ENCODE measurements at places on chromosomes 16 and 17.

- no peak for DNase-seq
Observed at GRCh38 chr16:50743581-50744225, 1.8 kb downstream of the CYLD start.

DNA sequence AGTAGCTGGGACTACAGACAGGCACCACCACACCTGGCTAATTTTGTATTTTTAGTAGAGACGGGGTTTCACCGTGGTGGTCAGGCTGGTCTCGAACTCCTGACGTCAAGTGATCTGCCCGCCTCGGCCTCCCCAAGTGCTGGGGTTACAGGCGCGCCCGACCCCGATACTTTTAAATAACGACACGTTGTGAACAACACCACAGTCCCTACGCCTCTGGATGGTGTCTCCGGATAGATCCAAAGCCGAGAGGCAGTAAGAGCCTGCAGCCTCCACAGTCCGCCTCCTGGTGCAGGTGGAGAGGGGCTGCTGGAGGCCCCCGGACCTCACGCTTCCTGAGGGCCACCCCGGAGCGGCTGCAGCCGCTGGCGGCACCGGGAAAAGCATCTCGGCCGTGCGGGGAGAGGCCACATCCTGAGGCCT lies 741 bp upstream of the TLCD3A start:
- no peak for DNase-seq

GRCh38 chr16:79932572-79932971 lies 332.0 kb upstream of the MAF start:
- DNase-seq: no peak

- no peak for DNase-seq
Observed at GRCh38 chr17:80720610-80721577, 176.3 kb downstream of the RPTOR start.

DNA sequence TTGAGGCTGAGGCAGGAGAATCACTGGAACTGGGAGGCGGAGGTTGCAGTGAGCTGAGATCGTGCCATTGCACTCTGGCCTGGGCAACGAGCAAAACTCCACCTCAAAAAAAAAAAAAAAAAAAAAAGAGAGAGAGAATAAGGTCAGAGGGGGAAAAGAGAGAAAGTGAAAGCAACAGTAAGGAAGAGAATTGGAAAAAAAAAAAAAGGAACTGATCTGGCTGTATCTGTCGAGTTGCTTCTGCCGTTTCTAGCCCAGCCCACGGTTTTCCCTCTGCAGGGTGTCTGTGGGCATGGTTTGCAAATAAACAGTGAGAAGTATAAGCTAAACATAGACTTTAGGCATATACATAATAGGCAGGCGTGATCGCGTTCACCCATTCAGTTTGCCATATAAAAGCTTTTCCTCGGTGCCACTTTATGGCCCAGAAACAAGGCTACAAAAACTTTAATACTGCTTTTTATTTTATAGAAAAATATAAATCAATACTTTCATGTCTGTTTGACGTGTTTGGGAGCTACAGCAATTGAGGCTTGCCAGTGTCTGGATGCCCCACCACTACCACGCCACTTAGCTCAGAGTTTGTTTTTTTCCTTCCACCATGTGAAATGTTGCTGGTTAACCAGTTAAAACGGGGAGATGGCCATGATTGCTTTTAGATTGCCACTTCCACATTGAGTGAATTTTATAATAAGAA lies 436.7 kb downstream of the MAF start:
- no peak for DNase-seq

- DNase-seq: peak; percentile 84
Observed at GRCh38 chr17:48194097-48194550, 86.6 kb downstream of the SNX11 start.

- no peak for DNase-seq
Observed at GRCh38 chr17:77205396-77206125, 64.8 kb downstream of the SEC14L1 start.

GRCh38 chr16:70684146-70685060 lies 1.4 kb downstream of the MTSS2 start:
- no peak for DNase-seq

GRCh38 chr17:79931817-79932309 lies 92.6 kb upstream of the CBX4 start:
- DNase-seq: peak; percentile 47

- no peak for DNase-seq
Observed at GRCh38 chr17:78974635-78975591, 4.8 kb downstream of the LGALS3BP start.

DNA sequence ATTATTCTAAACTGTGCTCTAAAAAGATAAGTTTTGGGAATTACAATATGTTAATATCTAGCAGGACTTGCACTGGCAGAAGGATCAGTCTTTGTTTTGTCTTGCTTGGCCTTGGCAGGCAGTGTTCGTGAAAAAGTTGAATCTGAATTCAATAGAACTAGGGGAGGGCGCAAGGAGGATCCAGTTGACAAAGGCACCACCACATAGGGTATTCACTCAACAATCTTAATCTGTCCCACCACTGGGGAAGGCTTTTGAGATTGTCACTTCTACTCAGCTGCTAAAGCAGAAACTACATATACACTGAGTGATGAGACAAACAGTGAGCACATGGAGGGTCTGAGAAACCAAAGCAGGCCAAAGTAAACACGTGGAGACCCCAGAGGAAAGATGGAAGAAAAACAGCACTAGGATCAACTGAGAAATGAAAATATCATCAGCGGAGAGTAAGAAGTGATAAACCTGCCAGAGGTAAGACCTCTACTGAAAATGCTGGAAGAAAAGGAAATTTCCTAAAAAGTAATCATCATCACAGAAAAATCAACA lies 2.4 kb downstream of the AMFR start:
- DNase-seq: no peak

DNA sequence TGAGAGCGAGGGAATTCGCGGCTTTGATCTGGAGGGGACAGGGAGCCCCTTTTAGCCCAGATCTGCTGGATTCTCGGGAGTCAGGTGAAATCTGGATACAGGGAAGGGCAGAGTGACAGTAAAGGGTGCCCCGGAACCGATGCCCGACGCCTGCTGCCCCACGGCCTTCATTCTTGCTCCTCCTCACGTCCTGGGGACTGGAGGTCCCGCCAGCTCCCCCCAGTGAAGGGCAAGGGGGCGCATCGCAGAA lies 596 bp downstream of the OR1F1 start:
- DNase-seq: no peak

- DNase-seq: no peak
Observed at GRCh38 chr16:56281249-56281805, 90.0 kb downstream of the GNAO1 start.

DNA sequence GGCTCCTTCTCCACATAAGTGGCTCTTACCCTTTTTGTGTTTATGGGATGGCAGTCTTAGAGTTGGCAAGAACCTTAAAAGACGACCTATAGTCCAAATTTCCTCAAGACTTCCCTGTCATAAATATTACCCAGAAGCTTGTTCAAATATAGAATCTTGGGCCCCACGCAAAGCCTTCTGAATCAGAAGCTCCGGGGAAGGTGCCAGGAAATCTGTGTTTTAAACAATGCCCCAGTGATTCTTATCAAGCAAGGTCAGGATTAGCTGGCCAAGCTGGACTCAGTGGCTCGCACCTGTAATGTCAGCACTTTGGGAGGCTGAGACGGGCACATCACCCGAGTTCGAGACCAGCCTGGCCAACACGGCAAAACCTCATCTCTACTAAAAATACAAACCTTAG lies 85.7 kb downstream of the TIMM22 start:
- no peak for DNase-seq

DNA sequence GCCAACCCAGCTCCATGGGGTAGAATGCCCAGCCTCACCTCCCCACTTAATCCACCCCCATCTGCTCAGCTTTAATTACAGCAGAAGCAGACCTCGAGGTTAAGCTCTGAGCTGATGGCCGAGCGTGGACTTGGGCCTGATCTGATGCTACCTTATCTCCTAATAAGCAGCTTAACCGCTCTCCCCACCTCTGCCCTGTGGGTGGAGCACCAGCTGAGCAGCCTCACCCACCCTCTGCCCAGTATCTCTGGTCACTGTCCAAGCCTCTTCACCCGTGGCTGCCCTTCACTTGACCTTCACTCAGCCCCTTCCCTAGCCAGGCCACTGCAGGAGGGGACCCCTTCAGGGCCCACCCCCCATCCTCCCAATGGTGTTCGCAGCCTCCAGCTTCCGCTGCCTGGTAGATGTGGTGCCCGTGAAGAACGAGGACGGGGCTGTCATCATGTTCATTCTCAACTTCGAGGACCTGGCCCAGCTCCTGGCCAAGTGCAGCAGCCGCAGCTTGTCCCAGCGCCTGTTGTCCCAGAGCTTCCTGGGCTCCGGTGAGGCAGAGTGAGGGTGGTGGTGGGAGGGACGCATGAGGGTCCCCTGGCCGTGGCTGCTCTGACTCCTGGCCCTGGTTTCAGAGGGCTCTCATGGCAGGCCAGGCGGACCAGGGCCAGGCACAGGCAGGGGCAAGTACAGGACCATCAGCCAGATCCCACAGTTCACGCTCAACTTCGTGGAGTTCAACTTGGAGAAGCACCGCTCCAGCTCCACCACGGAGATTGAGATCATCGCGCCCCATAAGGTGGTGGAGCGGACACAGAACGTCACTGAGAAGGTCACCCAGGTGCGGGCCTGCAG lies 6.8 kb downstream of the KCNH6 start:
- DNase-seq: no peak

GRCh38 chr16:30570636-30571444 lies 674 bp downstream of the ZNF688 start:
- DNase-seq: no peak

- no peak for DNase-seq
Observed at GRCh38 chr17:66379996-66380395, 77.6 kb downstream of the PRKCA start.

DNA sequence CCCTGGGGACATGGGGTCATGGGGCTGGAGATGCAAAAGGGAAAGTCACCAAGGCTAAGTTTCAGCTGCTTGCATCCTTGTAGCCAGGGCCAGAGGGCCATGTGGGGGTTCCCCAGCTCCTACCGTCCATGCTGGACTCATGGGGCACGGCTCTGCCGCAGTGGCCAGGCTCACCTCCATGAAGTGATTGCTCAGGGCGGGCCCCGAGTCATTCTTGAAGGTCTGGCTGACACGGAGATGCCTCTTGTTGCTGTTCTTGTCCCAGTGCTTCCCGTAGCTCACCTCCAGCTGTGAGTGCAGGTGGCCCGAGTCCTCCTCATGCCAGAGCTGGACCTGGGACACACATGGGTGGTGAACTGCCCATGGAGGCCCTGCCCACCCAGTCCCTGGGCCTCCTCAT lies 114.5 kb downstream of the RMI2 start:
- no peak for DNase-seq

DNA sequence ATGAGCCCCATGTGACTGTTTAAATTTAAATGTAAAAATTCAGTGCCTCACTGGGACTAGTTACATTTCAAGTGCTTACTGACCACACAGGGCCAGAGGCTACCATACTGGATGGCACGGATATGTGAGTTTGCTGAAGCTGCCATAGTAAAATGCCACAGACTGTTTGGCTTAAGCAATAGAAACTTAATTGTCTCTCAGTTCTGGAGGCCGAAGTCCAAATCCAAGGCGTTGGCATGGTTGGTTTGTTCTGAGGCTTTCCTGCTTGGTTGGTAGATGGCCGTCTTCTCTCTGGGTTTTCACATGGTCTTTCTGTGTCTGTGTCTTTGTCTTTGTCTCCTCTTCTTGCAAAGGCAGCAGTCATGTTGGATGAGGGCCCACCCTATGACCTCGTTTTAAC lies 878.9 kb upstream of the RBFOX1 start:
- no peak for DNase-seq

GRCh38 chr16:84725481-84726078 lies 25.8 kb downstream of the USP10 start:
- no peak for DNase-seq

DNA sequence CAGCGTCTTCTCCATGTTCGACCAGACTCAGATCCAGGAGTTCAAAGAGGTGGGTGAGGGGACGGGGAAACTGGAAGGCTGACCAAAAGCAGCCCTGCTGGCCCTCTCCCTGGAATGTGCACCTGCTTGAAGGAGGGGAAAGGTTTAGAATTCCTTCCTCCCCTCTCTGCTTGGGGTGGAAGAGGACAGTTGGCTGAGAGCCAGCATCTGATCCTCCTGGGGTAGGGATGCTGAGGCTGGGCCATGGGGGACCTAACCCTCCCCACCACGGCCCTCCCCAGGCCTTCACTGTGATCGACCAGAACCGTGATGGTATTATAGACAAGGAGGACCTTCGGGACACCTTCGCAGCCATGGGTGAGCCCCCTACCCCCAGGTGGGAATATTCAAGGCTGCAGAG lies 1.3 kb downstream of the MYL11 start:
- DNase-seq: no peak

- no peak for DNase-seq
Observed at GRCh38 chr17:62626719-62627218, 701 bp upstream of the MRC2 start.

- no peak for DNase-seq
Observed at GRCh38 chr16:69888005-69888590, 63.0 kb upstream of the CLEC18A start.

GRCh38 chr17:17940441-17940911 lies 31.7 kb downstream of the TOM1L2 start:
- peak; percentile 48 for DNase-seq

- no peak for DNase-seq
Observed at GRCh38 chr16:31078597-31079341, 4.5 kb downstream of the ZNF646 start.

GRCh38 chr16:21071741-21072140 lies 78.9 kb downstream of the DNAH3 start:
- no peak for DNase-seq

DNA sequence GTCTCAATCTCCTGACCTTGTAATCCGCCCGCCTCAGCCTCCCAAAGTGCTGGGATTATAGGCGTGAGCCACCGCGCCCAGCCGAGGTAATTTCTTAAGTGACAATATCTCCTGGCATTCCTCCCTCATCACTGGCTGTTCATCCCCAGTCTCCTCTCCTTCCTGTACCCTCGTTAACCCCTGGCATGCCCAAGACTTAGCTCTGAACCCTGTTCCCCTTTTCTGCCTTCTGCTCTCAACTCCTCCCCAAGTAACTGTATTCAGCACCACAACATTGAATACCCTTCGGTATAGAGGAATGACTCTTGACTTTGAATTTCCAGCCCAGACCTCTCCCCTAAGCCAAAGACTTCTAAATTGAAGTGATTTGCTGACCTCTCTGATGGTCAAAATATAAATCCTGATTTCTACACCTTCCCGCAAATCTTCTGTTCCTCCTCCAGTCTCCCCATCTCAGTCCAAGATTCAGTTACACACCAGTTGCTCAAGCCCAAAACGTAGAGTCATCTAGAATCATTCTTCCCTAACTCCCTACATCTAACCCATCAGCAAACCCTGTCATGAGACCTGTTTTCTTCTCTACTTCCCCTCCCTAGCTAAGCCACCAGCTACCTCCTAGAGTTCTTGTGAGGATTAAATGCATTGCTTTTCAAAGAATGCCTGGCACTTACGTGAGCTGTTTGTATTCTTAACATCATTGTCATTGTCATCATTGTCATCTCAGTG lies 14.8 kb downstream of the PMP22 start:
- DNase-seq: no peak

GRCh38 chr17:79407385-79407784 lies 203.5 kb downstream of the RBFOX3 start:
- no peak for DNase-seq

DNA sequence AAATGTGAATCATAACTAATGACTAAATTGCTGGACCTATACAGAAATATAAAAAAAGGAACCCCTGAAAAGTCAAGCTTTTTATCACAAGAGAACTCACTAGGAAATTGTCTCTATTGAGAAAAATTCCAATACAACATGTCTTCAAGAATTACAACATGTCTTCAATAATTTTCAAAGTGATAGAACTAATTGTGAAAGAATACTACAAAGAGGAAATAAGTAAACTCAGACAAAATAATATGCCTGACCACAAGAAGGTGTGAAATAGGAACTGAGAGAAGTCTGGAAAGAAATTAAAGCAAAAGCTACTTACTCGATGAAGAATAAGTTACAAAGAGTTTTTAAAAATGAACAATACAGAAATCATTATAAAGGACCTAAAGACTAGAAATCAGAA lies 29.9 kb upstream of the OR1G1 start:
- DNase-seq: no peak

All from LoVo (cell line).